ENCODE measurements at places on chromosomes 6 and 20. TPM values are rescaled to one million over a fixed set of nuclear protein-coding genes. Genes with fewer than 3 reads are reported as not detected.

Gene ARFGEF3
- total RNA-seq = 3.2 TPM

Gene OPN5
- not detected for total RNA-seq

Gene IPCEF1
- 0.25 TPM for total RNA-seq

Gene GABRR1
- total RNA-seq = not detected

Gene CCN5
- not detected for total RNA-seq

- no peak for DNase-seq
These were observed 14.5 kb downstream of the LAMA5 start for GRCh38 chr20:62352402-62353288.

- peak; percentile 24 for DNase-seq
These were observed 310.2 kb downstream of the TSHZ2 start for GRCh38 chr20:53282217-53282955.

All from neural progenitor cell (in vitro differentiated cells).